Lung microvascular endothelial cell (primary cell): ENCODE measurements at places on chromosomes 7 and 10. TPM values are rescaled to one million over a fixed set of nuclear protein-coding genes. Genes with fewer than 3 reads are reported as not detected.

The STRIP2 gene
- total RNA-seq = 1.8 and 2.6 TPM in 2 replicates

DNA sequence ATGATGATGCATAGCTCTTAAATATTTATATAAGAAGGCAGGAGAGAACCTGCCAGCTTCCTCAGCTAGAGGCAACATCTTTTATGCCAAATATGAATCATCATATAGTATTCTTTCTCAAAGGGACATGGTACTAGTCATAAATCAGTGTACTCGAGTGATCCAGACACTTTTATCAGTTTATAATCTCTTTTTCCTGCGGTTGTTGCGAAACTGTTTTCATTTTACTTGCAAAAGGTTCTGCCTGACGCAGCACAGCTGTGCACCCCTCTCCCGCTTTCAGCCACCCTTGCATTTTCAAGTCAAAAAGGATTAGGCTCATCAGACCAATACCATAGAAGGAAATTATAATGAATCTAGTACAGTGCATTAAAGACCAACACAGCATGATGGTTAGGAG lies 332.3 kb upstream of the PRKCQ start:
- no peak for DNase-seq

GRCh38 chr7:148481971-148482626 lies 108.5 kb upstream of the C7orf33 start:
- no peak for DNase-seq

DNA sequence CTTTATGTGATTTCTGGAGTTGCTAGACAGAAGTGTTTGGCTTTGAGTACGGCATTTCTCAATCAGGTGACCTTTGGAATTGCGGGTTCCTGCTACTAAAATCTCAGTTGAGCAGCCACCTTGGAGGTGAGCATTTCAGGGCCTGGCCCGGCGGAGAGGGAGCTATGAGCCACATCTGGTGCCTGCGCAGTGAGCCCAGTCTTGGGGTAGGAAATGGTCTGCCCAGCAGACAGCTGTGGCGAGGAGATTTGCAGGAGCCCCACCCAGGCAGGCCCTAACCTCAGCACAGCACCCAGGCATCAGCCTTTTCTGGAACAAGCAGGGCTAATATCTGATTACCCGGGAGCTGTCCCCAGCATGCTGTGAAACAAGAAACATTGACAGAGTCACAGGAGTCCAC lies 547.9 kb upstream of the FOXK1 start:
- DNase-seq = no peak
